Stimulated activated memory B cell treated with anti-CD40 and anti-IgM and Interleukin-4, amounts not matched to agents 10 μg/mL and 1 μg/mL and 100 μg/mL, for 72 hours (primary cell): ENCODE measurements at places on chromosomes 11 and 22.

DNA sequence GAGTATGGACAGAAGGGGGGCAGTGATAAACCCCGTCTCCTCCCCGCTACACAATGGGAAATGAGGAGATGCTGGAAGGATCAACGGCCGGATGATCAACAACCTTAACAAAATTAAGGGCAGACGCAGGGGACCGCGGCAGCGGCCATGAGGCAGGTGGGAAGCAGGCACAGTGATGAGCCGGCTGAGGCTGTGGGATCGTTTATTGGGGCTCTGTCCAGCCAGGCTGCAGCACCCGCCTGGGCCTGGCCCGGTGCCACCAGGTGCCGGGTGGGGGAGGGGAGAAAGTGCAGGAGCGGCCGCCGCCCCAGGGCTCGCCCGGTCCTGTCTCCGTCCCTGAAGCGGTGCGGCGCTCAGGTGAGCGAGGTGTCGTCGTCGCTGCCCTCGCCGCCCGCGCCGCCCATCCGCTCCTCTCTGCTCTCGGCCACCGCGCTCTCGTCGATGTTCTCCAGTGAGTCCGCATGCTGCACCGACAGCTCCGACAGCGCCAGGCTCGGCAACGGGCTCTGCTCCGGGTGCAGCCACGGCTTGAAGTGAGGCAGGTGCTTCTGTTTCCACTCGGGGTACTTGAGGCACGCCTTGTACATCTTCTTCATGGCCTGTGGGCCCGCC is 2.4 kb upstream of the ARAP1 start:
- H3K4me3 ChIP-seq: no peak overlapping the region
- no peak for ATAC-seq
- no peaks in the 10 kb centered on the region for H3K27me3 ChIP-seq

- no peak for ATAC-seq
- no peak overlapping the region for H3K27ac ChIP-seq
- peaks cover 19% of the 10 kb centered on the region for H3K4me1 ChIP-seq
- peaks cover 12% of the 10 kb centered on the region for H3K27me3 ChIP-seq
- no peaks in the 10 kb centered on the region for H3K36me3 ChIP-seq
- no peak overlapping the region for H3K4me3 ChIP-seq
Observed at GRCh38 chr11:64685536-64685935, 37.5 kb downstream of the NRXN2 start.

DNA sequence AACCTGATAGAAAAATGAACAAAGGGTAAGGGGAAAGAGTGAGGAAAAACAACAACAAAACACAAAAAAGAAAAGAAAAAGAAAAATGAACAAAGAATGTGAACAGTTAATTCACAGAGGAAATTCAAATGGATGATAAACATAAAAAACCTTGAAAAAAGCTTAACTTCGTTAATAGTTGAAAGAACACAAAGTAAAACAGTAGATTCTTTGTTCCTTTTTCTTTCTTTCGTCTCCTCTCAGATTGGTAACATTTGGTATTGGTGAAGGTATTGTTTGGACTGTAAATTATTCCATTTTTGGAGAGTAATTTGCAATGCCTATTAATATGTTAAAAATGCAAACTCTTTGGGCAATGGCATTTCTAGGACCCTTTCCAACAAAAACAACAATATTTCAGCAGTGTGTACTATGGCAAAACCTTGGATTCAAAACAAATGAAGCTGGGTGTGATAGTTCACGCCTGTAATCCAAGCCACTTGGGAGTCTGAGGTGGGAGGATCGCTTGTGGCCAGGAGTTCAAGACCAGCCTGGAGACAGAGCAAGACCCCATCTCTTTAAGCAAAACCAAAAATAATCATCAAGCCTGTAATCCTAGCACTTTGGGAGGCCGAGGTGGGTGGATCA is 3.3 kb upstream of the BACE1 start:
- peaks cover 36% of the 10 kb centered on the region for H3K27me3 ChIP-seq
- no peak overlapping the region for H3K27ac ChIP-seq
- ATAC-seq: no peak
- H3K4me3 ChIP-seq: no peak overlapping the region
- peaks cover 16% of the 10 kb centered on the region for H3K4me1 ChIP-seq

DNA sequence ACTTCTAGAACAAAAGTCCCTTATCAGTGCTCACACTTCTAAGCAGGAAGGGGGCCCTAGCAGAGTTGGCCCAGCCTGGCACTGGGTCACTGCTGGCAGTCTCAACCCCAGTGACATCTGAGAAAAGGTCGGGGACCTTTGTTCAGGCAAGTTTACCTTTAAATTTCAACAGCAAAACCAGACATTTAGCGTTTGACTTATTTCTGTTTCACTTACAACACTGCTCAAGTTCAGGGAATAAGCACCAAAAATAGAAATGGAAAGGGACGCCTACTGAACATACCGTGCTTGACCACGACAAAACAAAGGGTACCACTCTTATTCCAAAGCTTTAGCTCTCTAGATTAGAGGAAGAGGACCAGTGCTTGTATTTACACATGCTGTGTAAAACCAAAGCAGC is 26.2 kb downstream of the PITPNB start:
- H3K4me3 ChIP-seq: no peak overlapping the region
- peaks cover 24% of the 10 kb centered on the region for H3K4me1 ChIP-seq
- ATAC-seq: no peak
- H3K27me3 ChIP-seq: no peaks in the 10 kb centered on the region
- H3K36me3 ChIP-seq: peaks cover 61% of the 10 kb centered on the region
- H3K27ac ChIP-seq: no peak overlapping the region

DNA sequence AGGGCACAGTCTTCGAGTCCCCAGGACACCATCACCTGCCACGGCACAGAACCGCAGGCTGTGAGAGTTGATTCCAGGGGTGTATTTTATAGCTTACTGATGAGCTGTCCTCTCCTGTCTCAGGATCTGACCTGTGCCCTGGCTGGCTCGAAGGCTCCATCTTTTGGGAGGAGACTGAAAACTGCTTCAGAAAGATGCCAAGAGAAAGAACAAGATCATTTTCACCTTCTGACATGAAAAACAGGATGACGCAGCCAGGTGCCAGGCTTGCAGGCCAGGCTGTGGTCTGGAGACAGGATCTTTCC is 2.2 kb downstream of the MRGPRD start:
- peaks cover 5% of the 10 kb centered on the region for H3K4me1 ChIP-seq
- peaks cover 47% of the 10 kb centered on the region for H3K27me3 ChIP-seq
- no peak overlapping the region for H3K4me3 ChIP-seq
- no peaks in the 10 kb centered on the region for H3K36me3 ChIP-seq
- H3K27ac ChIP-seq: no peak overlapping the region

GRCh38 chr11:77147668-77148321 is 19.7 kb downstream of the MYO7A start:
- peaks cover 51% of the 10 kb centered on the region for H3K27me3 ChIP-seq
- ATAC-seq: peak; percentile 39
- no peaks in the 10 kb centered on the region for H3K36me3 ChIP-seq

- peaks cover 46% of the 10 kb centered on the region for H3K4me1 ChIP-seq
- peak overlapping the region; percentile 18 for H3K27ac ChIP-seq
- no peak for ATAC-seq
- H3K4me3 ChIP-seq: no peak overlapping the region
Observed at GRCh38 chr11:78226684-78227680, 38.3 kb downstream of the USP35 start.

DNA sequence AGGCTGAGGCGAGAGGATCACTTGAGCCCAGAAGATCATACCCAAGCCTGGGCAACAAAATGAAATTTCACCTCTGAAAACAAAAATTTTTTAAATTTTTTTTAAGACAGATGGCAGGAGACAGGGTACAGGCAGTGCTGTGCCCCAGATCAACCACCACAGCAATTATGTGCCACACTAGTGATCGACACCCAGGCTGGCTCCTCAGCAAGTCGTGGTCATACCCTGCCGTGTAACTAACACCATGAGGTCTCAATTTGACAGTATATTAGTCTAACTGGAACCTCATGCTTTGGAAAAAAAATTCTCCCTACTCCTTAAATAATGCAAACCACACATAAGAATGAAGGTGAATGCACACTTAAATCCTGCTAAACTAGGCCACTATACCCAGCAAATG is 8.3 kb downstream of the SF3A1 start:
- peak overlapping the region; percentile 48 for H3K4me3 ChIP-seq
- H3K36me3 ChIP-seq: peaks cover 52% of the 10 kb centered on the region
